ENCODE measurements at places on chromosomes 4 and X.
A peak's percentile ranks its signal among the peaks of the same experiment; 100 is the strongest.

DNA sequence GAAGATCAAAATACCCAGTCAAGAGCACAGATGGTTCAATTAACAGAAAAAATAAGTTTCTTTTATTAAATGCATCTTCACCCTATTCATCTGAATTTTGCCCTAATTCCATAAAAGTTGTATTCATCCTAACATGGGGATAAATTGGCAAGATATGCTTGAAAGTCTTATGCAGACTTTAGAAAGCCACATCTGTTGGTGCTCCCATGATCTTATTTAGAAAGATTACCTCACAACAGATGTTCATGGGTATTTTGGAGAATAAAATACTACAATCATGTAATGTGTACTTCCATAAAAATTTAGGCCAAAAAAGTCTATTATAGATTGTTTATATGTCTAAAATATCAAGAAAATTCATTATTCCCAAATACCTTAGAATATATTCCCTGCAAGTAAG lies 510.3 kb downstream of the TECRL start:
- DNase-seq: no peak

- DNase-seq: no peak
Measured at GRCh38 chr4:155903453-155903852, at the start of gene TDO2. TSS of gene TDO2 (plus strand) at chr4:155903696. CDS start at chr4:155903759, 63 bp downstream.

DNA sequence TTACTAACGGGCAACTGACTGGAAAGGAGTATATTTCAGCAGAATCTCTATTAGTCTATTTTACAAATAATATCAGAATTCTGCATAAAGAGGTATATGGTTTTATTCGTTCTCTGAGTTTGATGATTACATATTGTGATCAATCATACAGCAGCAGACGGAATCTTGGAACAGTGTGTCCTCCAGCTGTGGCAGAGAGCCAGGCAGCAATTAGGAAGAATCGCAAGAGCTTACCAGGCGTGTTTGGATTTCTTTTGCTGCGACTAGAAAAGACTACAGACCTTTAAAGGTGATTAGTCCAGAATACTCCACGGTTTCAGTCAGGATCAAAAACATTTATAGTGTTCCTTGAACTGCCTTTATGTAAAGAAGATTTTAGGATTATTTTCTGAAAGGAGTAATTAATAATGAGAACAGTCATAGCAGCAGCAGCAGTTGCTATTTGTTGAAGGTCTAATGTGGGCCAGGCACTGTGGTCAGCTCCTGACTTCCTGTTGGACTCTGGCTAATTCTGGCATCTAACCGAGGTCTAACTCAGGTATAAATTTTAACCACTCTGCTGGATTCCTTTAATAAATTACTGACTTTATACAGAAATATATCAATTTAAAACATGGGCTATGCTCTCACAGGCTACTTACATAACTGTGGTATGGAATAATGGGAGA lies 225.3 kb upstream of the CXorf66 start:
- DNase-seq: no peak

DNA sequence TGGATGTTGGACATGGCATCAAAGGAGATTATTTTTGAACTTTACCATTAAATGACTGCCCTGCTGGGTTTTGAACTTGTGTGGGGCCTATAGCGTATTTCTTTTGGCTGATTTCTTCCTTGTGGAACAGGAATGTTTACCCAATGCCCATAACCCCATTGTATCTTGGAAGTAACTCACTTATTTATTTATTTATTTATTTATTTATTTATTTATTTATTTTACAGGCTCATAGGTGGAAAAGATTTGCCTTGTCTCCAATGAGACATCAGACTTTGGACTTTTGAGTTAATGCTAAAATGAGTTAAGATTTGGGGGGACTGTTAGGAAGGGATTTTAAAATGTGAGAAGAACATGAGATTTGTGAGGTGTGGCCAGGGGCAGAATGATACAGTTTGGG lies 273.1 kb downstream of the SLITRK2 start:
- no peak for DNase-seq

DNA sequence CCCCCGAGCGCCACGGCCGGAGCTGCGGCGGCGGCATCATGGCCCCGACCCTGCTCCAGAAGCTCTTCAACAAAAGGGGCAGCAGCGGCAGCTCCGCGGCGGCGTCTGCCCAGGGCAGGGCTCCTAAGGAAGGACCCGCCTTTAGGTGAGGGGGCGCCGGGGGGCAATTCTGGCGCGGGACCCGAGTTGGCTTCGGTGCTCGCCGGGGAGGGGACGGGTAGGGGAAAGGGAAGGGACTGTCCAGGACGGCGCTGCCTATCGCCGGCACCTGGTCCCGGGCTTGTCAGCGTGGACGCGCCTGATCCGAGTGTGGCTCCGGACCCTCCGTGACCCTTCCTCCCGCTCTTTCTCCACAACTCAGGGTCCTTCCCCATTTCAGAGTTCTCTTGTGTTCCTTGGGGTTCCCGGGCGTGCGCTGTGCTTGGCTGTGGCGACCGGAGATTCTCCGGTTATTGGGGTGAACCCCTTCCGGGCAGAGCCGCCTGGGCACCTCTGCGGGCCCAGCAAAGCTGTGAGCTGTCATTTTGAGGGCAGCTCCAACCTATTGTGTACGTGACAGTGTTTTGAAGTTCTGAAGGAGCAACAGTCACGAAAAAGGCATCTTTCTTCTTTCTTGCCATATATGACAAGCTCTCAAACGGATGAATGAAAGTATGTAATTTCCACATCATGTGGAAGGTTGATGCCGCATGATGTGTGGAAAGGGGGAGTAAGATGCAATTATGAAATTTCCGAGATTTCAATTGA lies 522 bp downstream of the FNIP2 start:
- DNase-seq: peak; percentile 19

DNA sequence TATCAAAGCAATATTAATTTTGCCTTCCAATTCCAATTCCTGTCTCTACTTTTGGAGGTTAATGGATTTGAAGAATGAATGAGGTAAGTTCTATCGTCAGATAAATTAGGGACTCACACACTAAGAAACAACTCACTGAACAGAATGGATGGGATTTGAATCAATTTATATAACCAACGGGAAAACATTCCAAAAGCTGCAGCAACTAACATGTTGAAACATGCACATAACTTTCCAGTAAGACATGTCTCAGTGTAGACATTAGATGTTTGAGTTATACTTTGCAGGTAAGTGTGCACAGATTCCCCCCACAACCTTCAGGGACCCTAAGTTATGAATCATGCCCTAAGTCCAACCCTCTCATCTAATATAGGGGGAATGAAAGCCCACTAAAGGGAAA lies 34.3 kb downstream of the TFDP3 start:
- no peak for DNase-seq

DNA sequence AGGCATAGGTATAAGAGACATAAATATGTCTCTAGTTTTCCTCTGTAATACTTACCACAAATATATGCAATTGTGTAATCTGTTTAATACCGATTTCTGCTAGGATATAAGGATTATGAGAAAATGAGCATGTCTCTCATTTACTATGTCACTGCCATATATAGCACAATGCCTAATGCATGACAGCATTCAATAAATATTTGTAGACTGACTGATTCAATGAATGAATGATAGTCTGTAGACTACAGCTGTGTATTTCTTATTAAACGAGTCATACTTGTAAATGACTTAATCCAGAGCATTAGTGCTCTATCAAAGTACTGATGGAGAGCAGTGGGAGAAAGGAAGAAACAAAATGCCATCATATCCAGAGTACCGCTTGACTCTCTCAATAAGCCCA lies 175.6 kb downstream of the PPP3CA start:
- no peak for DNase-seq

GRCh38 chr4:37588150-37588549 lies 98.0 kb downstream of the RELL1 start:
- DNase-seq: no peak

- DNase-seq: no peak
Measured at GRCh38 chr4:25901030-25901430, 13.0 kb upstream of the SMIM20 start.

Data from stimulated activated naive CD4-positive, alpha-beta T cell (primary cell).